ENCODE measurements at places on chromosomes 13 and 19. TPM values are rescaled to one million over a fixed set of nuclear protein-coding genes. Genes with fewer than 3 reads are reported as not detected.

DNA sequence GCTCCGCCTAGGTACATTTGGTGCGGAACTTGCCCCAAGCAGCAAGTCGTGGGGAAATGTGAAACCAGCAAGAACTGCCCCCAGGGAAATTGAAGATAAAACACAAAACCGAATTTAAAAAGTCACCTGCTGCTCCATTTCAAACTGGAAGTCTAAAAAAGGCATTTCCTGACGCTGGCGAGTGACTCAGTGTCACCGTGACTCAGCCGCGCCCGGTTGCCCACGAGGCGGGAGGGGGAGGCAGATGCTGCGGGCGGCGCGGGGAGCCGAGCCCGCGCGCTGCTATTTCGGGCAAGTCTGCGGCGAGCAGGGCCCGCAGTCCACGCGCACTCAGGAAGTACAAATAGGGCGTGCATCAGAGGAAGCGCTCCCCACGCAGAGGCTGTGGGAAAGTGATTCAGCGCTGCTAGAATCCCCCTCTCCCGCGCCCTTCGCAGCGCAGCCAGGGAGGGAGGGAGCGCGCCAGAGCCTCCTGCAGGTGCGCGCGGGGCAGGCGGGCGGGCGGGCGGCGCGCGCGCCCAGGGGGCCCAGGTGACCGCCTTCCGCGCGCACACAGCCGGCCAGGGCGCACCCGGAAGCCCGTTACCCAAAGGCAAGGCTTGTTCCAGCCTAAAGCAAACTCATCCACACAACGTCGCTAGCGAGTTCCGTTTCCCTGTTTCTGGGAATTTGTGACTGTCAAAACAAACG, 168.8 kb downstream of the COL4A1 start:
- DNase-seq, result peak; percentile 83

DNA sequence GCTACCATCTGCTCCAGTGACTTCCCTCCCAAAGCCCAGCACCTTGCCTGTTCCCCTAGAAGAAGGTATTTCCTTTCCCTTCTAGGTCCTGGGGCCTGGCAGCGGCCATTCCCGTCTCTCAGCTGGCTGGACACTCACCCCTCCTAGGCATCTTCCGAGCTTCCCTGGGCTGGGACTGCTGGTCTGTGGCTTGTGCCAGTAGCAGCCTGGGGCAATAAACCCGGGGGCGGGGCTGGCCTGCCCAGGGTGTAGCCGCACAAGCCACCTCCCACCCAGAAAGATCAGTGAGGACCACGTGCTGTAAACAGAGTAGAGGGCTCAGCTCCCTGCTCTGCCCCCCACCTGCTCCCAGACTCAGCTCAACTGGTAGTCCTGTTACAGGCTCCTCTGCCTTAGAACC, 15.0 kb downstream of the LIPE start:
- peak; percentile 38 for DNase-seq

GRCh38 chr13:24033527-24034302, 126.8 kb upstream of the SPATA13 start:
- DNase-seq, result peak; percentile 19

DNA sequence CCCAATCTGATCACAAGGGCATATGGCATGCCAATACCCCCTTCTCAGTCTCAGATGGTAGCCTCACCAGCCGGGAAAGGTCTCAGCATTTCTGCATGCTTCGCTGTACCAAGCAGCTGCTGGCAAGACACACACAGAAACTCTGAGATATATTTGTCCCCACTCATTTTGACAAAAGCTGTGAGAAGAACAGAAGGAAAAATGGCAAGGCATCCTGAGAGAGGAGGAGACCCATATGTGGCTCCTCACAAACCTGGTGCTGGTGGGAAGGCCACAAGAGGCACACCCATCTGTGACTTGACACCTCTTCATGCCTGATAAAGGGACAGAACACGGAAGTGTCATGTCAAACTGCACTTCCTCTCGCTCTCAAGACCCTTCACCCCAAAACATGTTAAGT, 36.7 kb upstream of the DOCK9 start:
- DNase-seq, result no peak

The MBD3L3 gene
- not detected for total RNA-seq

The KIR2DL4 gene
- total RNA-seq, result not detected

The ZNF610 gene
- total RNA-seq, result 1.3 TPM

The GRIN3B gene
- total RNA-seq, result 0.38 TPM

The CD79A gene
- not detected for total RNA-seq

The CYP4F8 gene
- total RNA-seq, result not detected

The CYP2F1 gene
- not detected for total RNA-seq

The OPA3 gene
- 4.0 TPM for total RNA-seq
